ENCODE measurements at places on chromosomes 6 and 20.

DNA sequence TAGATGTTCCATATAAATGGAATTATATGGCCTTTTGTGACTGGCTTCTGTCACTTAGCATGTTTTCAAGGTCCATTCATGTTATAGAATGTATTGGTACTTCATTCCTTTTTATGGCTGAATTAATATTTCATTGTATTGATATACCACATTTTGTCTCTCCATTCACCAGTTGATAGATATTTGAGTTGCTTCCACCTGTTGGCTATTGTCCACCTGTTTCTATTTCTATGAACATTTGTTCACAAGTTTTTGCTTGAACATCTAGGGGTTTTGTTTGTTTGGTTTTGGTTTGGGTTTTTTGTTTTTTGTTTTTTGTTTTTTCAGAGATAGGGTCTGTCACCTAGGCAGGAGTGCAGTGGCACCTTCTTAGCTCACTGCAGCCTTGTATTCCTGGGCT is 23.2 kb downstream of the WFDC3 start:
- DNase-seq = no peak

DNA sequence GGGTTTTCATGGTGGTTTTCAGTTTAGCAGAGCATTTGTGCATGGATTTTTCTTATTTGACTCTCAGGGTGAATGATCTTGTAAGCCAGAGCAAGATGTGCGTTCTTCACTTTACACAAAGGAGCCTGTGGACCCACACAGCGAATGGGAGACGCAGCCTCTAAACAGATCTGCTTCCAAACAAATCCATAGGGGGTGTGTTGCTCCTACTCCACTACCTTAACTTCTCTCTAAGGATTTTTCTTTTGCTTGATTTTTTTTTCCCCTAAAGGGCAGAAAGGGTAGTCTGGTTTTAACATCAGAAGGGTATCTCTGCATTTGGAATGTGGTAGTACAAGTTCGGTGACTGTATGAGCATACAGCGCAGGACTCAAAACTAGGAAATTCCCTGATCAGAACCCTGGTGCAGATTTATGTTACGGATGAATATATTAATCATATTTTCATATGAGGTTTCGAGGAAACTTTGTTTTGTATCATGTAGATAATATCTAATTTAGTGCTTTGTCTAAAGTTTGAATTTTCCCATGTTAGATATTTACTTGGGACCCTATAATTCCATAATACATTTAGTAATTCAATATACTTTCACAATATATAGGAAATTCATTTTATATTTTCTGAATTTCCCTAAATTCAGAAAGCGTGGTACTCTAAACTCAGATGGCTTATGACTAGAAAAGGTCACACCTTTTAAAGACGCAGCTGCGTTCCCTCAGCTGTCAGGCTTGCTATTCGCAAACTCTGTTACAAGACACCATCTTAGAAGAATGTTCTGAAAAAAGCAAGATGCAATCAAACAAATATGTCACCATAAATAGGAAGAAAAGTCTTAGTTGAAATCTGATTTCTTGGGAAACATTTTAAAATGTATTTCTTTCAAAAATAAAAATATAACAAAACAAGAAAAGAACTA is 196.9 kb downstream of the TMEM242 start:
- no peak for DNase-seq

- DNase-seq = no peak
These were observed 229.8 kb downstream of the FRK start for GRCh38 chr6:115830895-115831294.

DNA sequence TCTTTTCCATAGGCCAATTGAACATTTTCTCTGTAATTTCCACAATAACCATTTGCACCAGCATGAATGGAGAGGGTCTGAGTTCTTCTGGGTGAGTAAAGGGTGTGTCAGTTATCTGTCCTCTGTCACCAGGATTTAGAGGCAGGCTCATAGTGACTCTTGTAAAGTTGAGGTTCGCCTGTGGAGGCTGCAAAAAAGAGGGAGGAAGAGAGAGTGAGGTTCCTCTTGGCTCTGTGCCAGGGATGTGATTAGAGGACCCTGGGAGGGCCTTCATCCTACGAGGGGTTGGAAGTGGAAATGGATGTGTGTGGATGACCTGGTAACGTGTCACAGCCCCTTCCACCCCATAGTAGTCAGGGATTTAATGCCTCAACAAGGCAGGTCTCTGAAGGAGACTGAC is 242.0 kb downstream of the ESR1 start:
- DNase-seq = no peak

- no peak for DNase-seq
These were observed 25.3 kb upstream of the HECA start for GRCh38 chr6:139109558-139109957.

GRCh38 chr6:15887491-15888461 is 224.9 kb upstream of the DTNBP1 start:
- DNase-seq = no peak
